GM23338 (cell line): ENCODE measurements at places on chromosomes 5 and 9. TPM values are rescaled to one million over a fixed set of nuclear protein-coding genes. Genes with fewer than 3 reads are reported as not detected.

ZCCHC10 gene
- polyA plus RNA-seq: 86.0 and 90.1 TPM in 2 replicates

GRCh38 chr9:115415450-115415849 is 297.5 kb upstream of the TNC start:
- DNase-seq: no peak

DNA sequence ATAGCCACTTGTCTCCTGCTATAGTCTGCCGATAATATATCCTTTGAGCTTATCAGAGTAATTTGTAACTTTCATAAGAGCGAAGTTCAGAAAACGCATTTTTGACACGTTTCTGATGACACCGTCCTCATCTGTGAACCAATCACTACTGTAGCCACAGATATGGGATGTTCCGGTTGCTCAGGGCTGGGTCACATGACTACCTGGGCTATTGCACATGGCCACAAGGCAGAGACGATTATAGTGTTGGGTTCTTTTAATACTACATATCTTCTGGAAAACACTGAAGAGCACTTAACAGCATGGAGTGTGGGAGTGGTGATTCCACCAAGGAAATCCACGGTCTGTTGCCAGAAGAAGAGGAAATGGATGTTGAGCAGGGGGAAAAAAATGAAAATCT is 115.0 kb upstream of the ADRA1B start:
- DNase-seq: no peak

KIAA0825 gene
- polyA plus RNA-seq: 1.8 TPM in 2 replicates

- DNase-seq: no peak
Observed at GRCh38 chr5:133824661-133825254, 143.7 kb downstream of the C5orf15 start.

DNA sequence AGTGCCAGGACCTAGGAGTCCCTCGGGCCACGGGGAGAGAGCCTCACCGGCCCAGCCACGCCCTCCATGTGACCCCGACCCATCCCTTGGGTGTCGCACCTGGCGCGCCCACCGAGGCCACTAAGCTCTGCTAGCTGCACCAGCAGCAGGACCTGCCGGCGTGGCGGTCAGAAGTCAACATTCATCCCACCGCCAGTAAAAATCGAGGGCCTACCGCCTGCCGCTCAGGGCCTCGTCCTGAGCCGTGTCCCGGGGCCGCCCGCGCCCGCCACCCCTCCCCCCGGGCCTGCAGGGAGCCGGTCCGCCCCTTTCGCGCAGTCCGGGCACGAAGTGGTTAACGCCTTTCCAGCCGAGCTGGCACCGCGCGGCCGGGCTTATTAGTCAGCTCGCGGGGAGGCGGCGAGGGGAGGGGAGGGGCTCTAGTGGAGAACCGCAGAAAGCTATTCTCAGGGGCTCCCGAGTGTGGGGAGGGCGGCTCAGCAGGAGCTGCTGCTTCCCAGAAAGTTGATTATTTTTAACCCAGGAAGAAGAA is 124.4 kb downstream of the C9orf50 start:
- DNase-seq: peak; percentile 98
